ENCODE measurements at places on chromosomes 7 and 10.

GRCh38 chr7:131583430-131583829, 27.0 kb upstream of the PODXL start:
- no peak for DNase-seq

DNA sequence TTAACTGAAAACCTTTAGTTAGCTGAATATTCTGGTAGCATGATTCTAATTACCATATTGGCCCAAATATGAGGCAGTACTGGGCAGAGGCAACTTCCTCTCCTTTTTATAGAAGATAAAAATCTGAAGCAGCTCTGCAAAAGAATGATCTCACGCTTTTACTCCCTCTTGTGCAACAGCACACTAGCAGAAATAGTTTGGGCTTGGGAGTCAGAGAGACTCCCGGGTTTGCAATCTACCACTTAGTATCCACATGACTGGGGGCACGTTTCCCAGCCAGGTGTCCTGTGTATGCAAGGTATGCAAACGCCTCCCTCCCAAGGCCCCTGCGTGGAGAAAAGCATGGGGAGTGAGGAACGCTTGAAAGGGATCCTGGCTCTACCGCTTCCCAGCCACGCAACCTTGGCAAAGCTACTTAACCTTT, 47.2 kb upstream of the RHEB start:
- no peak for DNase-seq

- no peak for DNase-seq
Measured at GRCh38 chr7:151851145-151851751, 25.7 kb downstream of the PRKAG2 start.

DNA sequence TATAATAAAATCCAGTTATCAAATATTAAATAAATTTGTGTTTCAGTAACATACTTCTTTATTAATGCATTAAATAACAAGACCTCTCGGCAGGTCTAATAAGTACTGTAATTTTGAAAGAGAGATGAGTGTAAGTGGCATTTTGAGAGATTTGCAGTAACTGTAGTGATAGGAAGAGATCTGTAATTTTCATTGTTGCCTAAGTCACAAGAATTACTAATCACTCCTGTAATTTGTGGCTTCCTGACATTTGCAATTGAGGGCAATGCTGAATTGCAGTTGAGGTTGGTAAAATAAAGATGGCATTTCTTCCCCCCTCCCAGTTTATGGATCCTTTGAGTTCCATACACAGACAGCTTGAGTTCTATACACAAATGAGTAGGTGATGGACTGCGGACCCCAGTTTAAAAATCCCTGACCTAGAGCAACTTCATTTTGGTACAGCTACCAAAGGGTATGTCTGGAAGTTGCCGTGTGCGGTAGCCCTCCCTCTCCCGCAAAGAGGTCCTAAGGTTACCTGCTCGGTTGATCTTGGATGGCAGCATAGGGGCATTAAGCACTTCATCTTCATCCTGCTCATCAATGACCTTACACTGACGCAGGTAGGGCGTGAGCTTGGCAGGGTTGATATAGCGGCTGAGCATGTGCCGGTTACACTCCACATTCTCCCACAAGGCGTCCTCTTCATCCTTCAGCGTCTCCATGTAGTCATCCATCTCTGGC, 96.4 kb downstream of the CARD11 start:
- DNase-seq, result no peak

- DNase-seq, result no peak
Measured at GRCh38 chr10:52755297-52756062, 17.1 kb downstream of the MBL2 start.

- no peak for DNase-seq
Measured at GRCh38 chr7:158393926-158394625, 193.5 kb downstream of the PTPRN2 start.

DNA sequence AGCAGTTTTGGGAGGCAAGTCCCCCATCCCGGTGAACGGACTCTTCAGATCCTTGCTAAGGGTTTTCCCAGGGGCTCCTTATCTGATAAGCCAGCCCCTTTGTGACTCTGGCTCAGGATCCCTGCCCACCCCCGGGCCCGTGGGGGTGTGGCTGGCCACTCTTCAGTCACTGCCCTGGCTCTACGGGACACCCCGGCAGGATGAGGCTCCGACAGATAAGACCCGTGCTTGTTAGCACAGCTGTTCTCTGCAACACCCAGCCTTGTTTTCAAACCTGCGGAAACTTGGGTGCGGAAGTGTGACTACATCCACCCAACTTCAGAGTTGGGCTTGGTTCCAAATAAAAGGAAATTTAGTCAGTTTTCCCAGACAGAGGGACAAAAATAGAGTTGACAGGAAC, 66.7 kb upstream of the PODXL start:
- no peak for DNase-seq

DNA sequence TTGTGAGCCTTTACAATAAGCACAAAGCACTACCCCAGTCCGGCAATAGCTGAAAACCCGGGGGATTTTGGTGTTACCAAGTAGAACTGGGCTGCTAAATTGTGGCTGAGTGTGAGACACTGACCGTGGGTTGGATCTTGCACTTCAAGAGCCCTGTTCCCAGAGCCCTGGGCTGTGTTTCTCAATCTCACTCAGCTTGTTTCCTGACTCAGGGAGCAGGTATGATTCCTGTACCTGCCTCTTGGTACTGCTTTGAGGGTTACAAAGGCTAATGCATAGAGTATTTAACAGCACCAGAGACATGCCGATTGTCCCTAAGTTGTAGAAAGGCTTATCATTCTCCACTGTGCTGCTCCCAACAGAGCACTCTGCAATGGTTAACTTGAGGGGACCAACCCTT, 134.6 kb downstream of the TEX36 start:
- DNase-seq, result no peak

GRCh38 chr7:101866328-101866727, 48.9 kb downstream of the CUX1 start:
- no peak for DNase-seq

GRCh38 chr10:94193466-94193924, 169.2 kb downstream of the NOC3L start:
- DNase-seq, result no peak

DNA sequence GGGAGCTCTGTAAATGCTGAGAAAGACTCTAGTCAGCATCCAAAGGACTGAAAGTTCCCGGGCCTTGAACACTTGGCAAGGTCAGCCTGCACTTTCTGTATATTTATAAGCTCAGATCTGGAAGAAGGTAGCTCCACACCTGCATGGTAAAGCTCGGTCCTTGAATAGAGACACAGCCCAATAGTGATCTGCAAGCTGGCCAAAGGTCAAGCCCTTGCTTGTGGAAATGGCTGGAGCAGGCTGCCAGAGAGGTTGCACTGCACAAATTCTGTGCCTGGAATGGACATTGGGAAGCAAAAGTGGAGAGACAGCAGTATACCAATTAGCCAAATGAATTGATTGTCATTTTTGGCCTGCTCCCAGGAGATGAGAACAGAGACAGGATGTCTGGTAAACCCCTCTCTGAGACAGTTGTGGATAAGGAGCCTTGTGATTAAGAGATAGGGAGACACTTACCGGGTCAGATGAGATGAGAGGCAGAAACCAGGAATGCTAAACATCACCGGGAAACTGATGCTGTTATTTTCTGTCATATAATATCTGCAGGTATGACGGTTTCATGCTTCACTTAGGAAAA, 8.0 kb upstream of the FRA10AC1 start:
- no peak for DNase-seq

DNA sequence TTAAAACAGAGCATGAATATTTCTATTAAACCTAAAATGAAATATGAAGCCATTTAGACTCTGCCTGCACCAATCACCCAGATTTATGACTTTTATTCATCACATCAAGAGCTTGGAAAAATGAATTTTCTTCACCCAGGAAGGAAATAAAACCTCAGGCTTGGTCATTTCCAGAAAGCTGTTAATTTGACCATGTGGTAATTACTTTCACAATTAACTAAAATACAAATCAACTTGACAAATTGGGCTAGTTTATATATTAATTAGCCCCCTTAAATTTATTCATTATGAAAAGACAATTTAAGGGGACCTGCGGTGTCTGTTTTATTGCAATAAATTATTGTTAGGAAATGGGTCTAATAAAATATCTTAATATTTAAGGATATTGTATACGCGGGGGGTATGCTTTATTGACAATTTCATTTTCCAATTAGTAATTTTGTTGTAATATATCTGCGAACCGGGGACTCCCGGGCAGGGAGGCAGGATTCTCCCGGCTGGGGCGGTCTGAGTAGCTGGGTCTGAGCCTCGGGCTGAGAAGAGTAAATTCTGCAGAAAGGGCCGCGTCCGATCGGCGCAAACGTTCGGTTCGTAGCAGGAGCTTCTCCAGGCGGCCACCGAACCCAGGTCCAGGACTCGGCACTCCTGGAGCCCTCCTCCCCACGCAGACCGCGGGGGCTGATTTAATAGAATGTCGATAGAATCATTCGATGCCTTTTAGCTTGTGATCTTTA, 9.4 kb upstream of the MNX1 start:
- no peak for DNase-seq

GRCh38 chr7:46318276-46318675, 397.2 kb upstream of the IGFBP3 start:
- DNase-seq, result no peak

DNA sequence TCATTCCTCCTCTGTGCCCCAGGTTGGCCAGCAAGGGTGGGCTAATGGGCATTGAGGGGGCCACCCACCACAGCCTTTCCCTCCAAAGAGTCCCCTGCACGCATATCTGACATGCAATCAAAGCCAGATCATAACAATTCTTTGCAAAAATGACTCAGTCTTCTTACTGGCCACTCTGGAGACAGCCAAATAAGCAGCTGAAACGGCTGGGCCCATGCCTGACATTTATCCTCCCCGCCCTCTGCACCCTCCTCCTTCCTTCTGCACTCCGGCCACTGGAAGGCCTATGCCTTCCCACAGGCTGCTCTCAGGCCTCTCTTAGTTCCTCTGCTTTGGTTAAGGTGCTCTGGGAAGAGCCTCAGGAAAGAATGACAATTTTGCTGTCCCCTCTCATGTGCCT, 29.2 kb upstream of the NPFFR1 start:
- no peak for DNase-seq

GRCh38 chr7:134941185-134941900, 45.0 kb upstream of the AGBL3 start:
- DNase-seq, result no peak

GRCh38 chr10:30803892-30804322, 174.4 kb upstream of the LYZL2 start:
- DNase-seq, result peak; percentile 64

GRCh38 chr7:16647435-16647960, 1.5 kb downstream of the BZW2 start:
- no peak for DNase-seq

- no peak for DNase-seq
Measured at GRCh38 chr7:74344132-74344496, 54.9 kb downstream of the CLIP2 start.

- DNase-seq, result peak; percentile 24
Measured at GRCh38 chr7:27520815-27521790, 141.6 kb downstream of the HIBADH start.

- DNase-seq, result no peak
Measured at GRCh38 chr7:45358287-45358686, 200.7 kb downstream of the RAMP3 start.
